Foreskin keratinocyte (primary cell): ENCODE measurements at places on chromosomes 13 and 19. TPM values are rescaled to one million over a fixed set of nuclear protein-coding genes. Genes with fewer than 3 reads are reported as not detected.

DNA sequence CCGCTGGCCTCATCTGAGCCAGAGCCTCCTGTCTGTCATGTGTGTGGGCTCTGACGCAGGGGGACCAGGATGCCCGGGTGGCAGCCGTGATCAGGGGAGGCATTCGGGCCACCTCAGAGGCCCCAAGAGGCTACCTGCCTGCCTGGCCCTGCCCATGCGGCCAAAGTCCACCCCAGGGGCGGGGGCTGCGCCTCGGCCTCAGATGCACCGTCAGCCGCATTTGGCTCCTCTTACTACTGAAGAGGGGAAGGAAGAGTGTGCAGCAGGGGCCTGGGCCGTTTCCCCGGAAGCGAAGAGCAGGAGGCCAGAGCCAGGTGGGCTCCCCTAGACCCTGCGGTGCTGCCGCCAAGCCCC, 34.0 kb downstream of the C13orf46 start:
- no peak for DNase-seq

- DNase-seq = no peak
These were observed 320.6 kb downstream of the GPC5 start for GRCh38 chr13:91719033-91719432.

GRCh38 chr13:69720278-69720983, 387.2 kb upstream of the ATXN8OS start:
- no peak for DNase-seq

DNA sequence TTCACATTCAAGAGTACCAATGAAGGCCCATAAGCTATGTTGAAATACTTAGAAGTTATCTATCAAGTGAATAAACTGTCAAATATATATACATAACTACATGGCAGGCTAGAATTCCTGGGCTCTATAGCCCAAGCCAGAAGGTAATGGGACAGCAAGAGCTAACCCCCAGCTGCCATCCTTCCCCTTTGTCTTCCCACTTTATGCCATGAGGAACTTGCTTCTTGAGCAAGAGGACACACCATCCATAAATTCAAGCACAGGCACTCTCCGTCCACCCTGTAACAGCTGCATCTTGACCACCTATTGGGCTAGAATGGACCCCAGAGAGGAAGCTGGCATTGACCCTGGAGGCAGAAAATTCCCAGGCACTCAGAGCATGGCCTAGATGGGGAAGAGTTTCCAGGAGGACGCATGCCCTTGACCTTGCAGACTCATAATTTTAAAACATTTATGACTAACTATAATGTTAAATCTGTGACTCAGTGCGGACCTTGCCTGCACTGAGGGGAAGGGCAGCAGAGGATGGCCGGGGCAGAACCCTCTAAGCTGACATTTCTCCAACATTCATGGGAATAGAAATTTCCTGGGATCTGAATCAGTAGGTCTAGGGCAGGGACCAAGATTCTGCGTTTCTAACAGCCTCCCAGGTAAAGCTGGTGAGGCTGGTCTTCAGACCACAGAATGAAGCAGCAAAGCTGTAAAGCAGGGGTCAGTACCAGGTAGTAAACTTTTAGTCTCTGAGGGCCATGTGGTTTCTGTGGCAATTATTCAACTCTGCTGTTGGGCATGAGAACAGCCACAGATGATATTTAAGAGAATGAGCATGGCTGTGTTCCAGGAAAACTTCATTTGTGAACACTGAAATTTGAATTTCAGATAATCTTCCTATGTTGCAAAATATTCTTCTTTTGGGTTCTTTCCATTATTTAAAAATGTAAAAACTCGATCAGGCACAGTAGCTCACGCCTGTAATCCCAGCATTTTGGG, 71.4 kb upstream of the CLDN10 start:
- no peak for DNase-seq

DNA sequence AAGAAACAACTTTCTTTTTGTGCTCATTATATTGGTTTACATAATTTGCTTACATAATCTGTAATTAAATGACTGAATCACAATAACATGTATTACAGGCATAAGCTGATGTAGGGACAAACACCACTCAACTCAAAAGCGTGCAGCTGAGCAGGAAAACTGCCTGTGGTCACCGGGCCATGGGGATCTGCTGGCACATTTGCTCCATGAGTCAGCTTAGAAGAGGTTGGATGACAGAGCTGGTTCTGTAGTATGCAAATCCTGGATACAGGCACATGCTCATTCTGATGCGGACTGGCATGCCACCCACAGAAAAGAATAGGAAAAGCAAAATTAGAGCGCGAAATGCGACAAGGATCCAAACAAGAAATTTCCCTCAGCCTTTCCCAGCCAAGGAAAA, 128.6 kb downstream of the USP12 start:
- peak; percentile 70 for DNase-seq

DNA sequence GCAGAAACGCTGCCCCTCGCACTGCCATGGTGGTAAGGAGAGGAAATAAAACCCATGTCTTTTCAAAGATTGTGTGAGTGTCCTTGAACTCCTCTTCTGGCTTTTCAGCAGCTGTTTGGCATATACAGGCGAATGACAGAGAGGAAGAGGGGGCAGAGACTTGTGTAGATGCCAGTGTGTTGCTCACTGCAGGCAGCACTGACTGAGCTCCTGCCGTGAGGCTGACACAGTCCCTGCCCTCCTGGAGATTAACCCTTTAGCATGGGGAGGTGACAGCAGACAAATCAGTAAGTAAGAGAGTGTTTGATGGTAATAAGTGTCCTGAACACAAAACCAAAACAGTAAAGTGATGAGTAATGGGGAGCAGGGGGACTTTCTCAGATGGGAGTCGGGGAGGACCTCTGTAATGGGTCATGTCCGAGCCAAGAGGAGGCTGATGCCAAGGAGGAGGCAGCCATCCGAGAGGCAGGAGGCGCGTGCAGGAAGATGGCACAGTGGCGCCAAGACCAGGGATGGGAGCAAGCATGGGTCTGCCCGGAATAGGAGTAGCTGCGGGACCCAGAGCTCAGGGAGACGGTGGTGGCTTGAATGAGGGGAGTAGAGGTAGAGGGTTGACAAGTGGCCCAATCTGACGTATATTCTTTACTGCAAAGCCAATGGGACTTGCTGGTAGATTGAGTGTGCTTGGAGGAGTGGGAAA, 182.2 kb downstream of the FOXO1 start:
- no peak for DNase-seq

DNA sequence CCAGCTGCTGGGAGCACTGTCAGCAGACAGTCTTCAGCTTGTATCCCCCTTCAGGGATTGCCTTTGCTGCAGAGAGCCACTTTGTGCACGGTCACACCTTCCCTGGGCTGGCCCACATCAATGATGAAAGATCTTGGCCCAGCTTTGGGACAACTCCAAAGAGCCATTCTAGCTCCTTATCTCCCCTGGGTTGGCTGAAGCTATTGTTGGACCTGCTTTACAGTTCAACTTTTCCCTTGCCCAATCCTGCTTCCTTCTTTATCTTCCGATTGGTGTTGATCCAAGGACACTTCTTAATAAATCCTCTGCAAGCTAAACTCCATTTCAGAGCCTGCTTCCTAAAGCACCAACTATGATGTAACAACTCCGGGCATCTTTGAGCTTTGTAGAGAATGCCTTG, 466.4 kb downstream of the KLF12 start:
- no peak for DNase-seq

DNA sequence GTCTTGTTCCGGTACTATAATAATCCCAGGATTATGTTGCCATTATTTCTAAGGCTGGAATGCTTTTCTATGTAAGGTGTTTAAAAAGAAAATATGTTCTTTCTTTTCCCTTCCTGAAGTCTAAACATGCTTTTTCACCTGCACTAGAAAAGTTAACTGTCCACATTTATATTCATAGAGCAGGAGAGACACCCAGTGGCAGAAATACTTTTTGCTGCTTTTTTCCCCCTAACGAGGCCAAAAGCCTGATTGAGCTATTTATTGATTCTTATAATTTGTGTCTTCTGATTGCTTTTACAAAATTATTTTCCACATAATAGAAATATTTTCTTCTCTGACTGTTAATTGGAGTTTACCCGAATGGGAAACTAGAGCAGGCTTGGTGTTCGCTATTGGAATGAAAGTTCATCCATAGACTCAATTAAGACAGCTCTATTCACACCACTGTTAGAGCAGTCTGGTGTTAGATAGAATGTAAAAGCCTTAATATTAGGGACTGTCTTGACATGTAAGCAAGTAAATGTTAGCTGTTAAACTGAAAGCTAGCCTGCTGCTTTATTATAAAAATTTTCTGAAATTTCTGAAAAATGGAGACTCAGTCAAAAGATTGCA, 15.8 kb downstream of the GPR180 start:
- no peak for DNase-seq

- no peak for DNase-seq
These were observed 73.6 kb downstream of the DCLK1 start for GRCh38 chr13:36057547-36057946.

GRCh38 chr13:20291037-20291436, 58.9 kb upstream of the GJB6 start:
- no peak for DNase-seq

DNA sequence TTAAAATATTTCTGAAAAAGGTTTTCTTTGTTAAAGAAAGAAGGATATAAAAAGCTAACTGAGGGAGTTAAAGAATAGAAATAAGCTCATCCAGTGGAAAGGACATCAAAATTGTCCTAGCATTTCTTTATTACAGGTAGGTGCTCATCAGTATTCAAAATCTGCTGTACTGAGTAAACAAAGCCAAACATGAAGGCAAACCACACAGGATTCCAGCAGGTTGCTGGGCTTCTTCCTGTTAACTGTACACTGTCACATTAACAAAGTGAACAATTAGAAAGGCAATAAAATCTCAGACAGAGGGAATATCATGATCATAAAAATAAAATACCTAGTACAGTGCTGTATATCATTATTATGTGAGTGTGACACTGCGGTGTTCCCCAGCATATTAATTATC, 1541.0 kb downstream of the SLITRK5 start:
- no peak for DNase-seq

DNA sequence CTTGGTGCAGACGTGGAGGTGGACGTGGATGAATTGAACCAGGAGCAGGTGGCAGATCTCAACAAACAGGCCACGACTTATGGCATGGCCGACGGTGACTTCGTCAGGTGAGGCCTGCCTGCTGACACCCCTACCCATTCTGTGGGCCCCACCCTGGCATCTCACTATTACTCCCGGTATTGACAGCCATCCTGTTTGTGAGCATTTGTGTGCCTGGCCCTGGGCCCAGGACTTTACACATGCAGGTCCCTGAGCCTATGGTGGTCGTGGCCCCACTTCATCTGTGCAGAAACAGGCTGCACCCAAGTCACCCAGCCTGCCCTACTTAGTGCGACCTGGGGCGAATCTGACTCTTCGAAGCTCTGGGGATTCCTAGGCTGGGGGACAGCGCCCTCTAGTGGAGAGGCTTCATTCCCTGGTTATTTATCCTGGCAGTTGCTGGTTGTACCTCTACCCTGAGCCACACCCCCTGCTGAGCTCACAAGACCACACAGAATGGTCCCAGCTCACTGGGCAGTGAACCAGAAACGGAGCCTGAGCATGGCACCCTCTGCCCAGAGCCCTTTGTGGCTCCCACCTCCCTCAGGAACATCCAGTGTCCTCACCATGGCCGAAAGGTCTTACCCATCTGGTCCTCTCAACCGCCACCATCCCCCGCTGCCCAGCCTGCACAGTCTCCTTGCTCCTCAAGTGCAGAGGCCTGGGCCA, 16.9 kb downstream of the ZNF296 start:
- peak; percentile 58 for DNase-seq

GRCh38 chr19:23281663-23282276, 31.6 kb upstream of the ZNF724 start:
- DNase-seq = no peak

DNA sequence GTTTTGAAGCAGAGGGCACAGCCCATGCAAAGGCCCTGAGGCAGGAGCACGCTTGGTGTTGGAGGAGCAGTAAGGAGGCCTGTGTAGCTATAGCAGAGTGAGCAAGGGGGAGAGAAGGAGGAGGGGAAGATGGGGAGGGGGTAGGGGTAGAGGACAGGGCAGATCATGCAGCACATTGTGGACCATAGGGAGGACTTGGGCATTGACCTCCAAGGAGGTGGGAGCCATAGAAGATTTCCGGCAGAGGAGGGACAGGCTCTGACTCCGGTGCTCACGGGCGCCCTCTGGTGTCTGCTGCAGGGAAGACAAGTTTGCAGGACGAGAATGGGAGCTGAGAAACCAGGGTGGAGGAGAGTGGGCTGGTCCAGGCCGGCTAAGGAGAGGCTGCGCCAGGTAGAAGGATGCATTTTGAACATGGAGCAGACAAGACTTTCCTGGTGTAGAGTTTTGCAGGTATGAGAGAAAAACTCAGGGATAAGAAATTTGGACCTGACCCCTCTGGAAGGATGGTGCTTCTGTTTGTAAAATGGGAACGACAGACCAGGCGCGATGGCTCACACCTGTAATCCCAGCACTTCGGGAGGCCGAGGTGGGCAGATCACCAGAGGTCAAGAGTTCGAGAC, 13.7 kb upstream of the CREB3L3 start:
- DNase-seq = peak; percentile 39

DNA sequence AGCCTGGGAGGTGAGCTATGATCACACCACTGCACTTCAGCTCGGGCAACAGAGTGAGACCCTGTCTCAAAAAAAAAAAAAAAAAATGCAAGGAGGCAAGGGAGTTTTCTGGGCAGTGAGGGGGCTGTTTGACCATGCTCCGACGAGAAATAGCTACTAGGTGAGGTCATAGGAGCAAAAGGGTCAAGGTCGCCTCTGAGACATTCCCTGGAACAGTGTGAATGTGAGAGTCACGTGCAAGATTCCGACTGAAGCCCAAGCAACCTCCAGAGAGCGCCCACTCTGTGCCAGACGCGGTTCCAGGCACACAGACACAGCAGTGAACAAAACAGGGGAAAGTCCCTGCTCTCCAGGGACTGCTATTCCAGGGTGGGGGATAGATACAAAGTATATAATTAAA, 2.5 kb downstream of the ZNRF4 start:
- no peak for DNase-seq

Gene C13orf42
- polyA plus RNA-seq = not detected in 2 replicates

Gene HSPB6
- polyA plus RNA-seq = 0.39 and 0.46 TPM in 2 replicates

Gene FCAR
- polyA plus RNA-seq = not detected in 2 replicates

Gene ZNF154
- polyA plus RNA-seq = 0.67 and 0.85 TPM in 2 replicates

Gene MYADM
- polyA plus RNA-seq = 23.2 and 25.3 TPM in 2 replicates

Gene WDR87
- polyA plus RNA-seq = not detected in 2 replicates

Gene CD209
- not detected in 2 replicates for polyA plus RNA-seq

Gene DNAAF3
- polyA plus RNA-seq = 10.2 and 11.4 TPM in 2 replicates

Gene GIPR
- 0.49 and 0.75 TPM in 2 replicates for polyA plus RNA-seq

Gene ARGLU1
- 25.3 and 31.0 TPM in 2 replicates for polyA plus RNA-seq

Gene SMIM17
- polyA plus RNA-seq = not detected in 2 replicates

Gene SHD
- not detected in 2 replicates for polyA plus RNA-seq
